ENCODE measurements at places on chromosomes 13 and 19.

- DNase-seq = no peak
These were observed 283.9 kb downstream of the KLF12 start for GRCh38 chr13:73850104-73850873.

GRCh38 chr13:46578590-46578975, 25.6 kb downstream of the LRCH1 start:
- DNase-seq = no peak

- DNase-seq = no peak
These were observed 35.8 kb upstream of the TM9SF2 start for GRCh38 chr13:99465454-99465853.

- peak; percentile 65 for DNase-seq
These were observed 1359.6 kb upstream of the ATXN8OS start for GRCh38 chr13:68748038-68748437.

DNA sequence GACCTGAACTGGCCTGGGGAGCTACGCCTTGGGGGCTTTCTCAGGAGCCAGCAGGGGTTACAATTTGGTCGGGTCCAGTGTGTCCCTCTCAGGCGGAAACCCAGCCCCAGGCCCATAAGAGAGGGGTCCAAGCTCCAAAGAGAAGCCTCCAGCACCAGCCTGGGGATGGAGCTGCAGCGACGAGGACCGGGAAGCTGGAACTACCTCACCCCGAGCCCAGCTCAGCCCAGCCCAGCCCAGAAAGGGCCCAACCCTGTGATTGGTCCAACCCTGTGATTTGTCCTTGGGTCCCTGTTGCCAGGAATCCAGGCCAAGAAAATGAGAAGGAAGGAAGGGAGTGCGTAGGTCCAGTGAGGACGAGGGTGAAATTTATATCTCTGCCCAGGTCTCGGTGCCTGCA, 24.1 kb downstream of the CLEC4M start:
- no peak for DNase-seq

DNA sequence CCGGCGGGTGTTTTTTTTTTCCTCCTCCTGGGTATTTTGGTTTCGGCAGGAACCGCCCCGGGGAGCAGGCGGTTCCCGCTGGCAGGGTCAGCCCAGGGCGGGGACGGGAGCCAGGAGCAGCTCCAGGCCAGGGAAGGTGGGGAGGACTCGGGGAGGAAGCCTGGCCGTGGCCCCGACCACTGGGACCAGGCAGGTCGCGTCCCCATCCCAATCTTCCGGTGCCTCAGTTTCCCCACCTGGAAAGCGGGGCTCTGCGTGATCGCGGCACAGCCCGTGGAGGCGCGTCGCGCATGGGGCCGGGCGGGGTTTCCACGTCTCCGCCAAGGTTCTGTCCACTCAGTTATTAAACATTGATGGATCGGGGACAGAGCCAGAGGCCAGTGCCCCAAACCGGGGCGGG, 34.8 kb downstream of the IL12RB1 start:
- DNase-seq = no peak

GRCh38 chr13:39273953-39274738, 235.9 kb downstream of the NHLRC3 start:
- DNase-seq = peak; percentile 20

GRCh38 chr13:85896516-85897450, 97.6 kb upstream of the SLITRK6 start:
- no peak for DNase-seq

- no peak for DNase-seq
These were observed 181.1 kb downstream of the TSHZ3 start for GRCh38 chr19:31168106-31168625.

DNA sequence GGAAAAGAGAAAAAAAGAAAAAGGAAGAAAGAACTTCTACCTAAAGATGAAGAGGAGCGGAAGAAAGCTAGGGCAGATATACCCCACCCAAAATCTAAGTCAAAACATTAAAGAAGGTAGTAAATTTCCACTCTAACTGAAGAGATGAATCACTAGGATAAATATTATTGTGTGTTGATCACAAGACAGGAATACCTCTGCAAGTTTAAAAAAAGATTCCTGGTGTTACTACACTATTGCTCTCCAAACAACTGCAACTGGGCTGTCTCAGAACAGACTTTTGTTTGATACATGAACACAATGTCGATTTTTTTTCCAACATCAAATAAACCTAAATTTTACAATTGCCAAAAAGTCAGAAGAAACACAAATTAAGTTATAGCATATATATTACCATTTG, 6.8 kb downstream of the HSPH1 start:
- no peak for DNase-seq
